ENCODE measurements at places on chromosomes 7 and 10. TPM values are rescaled to one million over a fixed set of nuclear protein-coding genes. Genes with fewer than 3 reads are reported as not detected.

The GPR146 gene
- 1.8 TPM for total RNA-seq

The TSC22D4 gene
- total RNA-seq, result 38.3 TPM

The MSRB2 gene
- 14.7 TPM for total RNA-seq

The FAM237B gene
- total RNA-seq, result not detected

The IGF2BP3 gene
- 28.8 TPM for total RNA-seq

The SNX10 gene
- 2.2 TPM for total RNA-seq

The BMS1 gene
- total RNA-seq, result 23.8 TPM

The MYOZ1 gene
- not detected for total RNA-seq

The EVX1 gene
- 0.19 TPM for total RNA-seq

Measured in A549 treated with ZK216348 at 1 μM for 4 hours (cell line).